SK-N-MC (cell line): ENCODE measurements at places on chromosomes 2 and 18.

DNA sequence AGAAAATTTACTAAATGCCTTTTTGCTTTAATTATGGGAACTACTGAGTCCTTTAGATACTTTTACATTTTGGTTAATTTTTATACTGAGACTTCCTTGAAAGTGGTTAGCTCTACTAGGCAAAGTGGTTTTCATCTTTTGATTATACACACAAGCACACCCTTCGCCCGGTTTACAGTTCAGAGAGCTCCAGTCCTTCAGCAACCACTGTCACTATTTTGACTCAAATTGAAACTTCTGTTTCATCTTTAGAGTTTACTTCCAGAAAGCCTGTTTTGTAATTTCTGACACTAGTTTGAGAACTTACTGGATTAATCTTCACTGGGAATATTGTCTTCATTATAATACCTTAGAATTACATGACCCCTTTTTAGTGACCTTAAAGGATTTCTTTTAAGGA is 140.3 kb upstream of the FOSL2 start:
- DNase-seq = no peak

DNA sequence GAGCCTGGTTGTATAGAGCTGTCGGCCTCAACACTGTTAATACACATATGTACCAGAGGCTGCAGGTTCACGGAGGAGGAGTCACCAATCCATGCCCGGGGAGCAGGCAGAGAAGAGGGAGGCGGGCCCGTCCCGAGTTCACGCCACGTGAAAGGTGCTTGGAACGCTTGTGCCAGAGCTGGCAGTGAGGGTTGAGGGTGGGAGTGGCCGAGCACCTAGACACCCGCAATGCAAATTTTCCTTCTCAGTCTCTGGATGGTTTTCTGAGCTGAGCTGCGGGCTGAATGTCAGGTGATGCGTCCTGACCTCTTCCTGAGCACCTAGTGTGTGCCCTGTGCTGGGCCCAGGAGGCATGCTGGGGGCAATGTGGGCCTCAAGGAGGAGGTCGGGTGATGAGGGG is 52.2 kb downstream of the ODC1 start:
- DNase-seq = no peak

DNA sequence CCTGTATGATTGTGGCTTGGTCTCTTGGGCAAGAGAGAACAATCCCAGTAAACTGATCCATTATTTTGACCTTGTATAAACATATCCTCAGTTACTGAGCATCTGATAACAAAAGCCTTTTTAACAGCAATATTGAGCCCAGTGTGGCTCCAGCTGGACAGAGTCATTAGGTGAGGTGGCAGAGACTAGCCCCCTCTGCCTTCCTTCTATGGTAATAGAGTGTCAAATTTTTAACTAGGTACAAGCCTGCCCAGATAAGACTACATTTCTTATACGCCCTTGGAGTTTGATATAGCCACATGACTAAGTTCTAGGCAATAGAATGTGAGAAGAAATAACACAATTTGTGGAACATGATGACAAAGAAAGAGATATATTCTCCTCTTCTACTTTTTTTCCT is 56.2 kb downstream of the HNMT start:
- DNase-seq = no peak

DNA sequence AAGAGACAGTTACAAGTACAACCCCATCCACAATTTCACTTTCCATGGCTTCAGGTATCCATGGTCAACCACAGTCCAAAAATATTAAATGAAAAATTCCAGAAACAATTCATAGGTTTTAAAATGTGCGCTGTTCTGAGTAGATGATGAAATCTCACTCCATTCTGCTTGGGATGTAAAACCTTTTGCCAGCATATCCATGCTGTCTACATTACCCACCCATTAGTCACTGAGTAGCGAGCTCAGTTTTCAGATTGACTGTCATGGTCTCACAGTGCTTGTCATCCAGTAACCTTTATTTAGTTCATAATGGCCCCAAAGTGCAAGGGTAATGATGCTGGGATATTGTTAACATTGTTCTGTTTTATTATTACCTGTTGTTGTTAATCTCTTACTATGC is 40.5 kb downstream of the SMAD4 start:
- no peak for DNase-seq

- DNase-seq = no peak
Observed at GRCh38 chr2:76448956-76449355, 738.2 kb upstream of the GCFC2 start.

DNA sequence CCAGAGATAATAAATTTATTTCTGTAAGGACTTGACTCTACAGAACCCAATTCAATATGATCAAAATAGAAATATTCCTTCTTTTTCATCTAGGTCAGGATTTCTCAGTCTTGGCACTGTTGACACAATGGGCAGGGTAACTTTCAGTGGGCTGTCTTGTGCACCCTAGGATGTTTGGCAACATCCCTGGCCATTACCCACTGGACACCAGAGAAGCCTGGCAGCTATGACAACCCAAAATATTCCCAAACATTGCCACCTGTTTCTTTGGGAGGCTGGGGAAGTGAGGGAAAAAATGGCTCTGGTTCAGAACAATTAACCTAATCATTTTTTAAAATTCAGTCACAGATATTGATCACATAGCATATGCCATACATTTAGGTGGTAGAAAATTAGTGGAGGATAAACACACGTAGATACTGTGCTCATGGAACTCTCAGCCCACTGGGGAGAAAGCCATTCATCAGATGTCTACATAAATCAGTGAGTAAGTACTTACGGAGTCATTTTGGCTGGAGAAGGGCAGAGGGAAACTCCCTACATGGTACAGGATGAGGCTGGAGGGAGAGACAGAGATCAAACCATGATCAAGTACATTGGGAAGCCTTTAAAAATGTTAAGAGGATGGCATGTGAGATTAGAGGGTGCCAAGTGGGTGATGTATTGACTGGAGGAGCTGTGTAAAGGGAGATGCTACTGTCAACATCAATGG is 718 bp upstream of the TNP1 start:
- no peak for DNase-seq

- DNase-seq = no peak
Observed at GRCh38 chr2:165472922-165473321, 3.4 kb downstream of the CSRNP3 start.

DNA sequence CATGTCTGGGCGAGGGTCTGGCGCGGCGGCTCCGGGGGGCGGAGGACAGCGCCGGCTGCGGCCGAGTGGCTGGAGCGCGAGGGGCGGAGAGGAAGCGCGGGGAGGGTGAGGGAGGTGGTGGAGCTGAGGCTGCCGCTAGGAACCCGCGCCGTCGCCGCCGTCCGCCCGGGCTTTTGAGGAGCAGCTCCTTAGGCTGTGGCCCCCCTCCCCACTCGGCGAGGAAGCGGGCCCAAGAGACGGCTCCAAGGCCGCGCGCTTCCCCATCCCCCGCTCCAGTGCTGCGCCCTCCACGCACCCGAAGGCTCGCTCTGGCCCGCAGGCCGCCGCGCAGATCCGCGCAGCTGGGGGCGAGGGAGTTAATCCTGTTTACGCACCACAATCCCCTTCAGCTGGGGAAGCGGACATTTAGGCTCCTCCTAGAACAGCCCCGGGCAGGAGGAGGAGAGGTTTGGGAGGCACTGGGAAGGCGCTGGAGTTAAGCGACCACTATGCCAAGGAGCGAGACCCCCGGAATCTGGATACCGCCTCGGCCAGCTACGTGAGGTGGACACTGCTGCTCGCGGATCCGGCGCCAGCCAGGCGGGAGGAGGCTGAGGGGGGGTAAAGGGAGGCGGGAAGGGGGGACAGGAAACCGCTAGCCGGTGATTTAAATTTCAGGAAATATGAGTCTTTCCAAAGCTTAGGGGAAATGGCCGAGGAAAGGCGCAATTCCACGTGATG is at the start of gene CNRIP1:
CNRIP1 (minus strand) TSS at position 552 of the 720 bp plus-strand sequence; CDS start at position 3, 549 bp downstream.
- no peak for DNase-seq

GRCh38 chr18:11760498-11761167 is 71.6 kb downstream of the GNAL start:
- no peak for DNase-seq

DNA sequence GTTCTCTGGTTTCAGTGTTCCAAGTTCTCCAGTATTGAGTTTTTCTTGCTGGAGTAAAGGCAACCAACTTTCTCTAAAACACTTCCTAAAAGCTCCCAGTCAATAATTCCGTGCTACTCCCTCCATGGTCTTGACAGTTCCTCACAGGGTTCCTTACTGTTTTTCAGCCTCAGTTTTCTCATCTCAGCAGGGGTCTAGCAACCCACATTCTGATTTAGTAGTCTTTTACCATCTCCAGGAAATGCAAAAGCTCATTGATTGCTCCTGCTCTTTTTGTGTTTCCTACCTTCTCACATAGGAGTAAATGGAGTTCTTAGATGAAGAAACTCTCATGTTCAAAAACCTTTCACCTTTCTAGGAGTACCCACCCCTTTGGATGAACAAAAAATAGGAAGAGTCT is 978.8 kb upstream of the POU3F3 start:
- no peak for DNase-seq

- no peak for DNase-seq
Observed at GRCh38 chr2:11656671-11657101, 13.3 kb downstream of the NTSR2 start.

- DNase-seq = no peak
Observed at GRCh38 chr2:204901591-204901990, 356.3 kb downstream of the PARD3B start.

DNA sequence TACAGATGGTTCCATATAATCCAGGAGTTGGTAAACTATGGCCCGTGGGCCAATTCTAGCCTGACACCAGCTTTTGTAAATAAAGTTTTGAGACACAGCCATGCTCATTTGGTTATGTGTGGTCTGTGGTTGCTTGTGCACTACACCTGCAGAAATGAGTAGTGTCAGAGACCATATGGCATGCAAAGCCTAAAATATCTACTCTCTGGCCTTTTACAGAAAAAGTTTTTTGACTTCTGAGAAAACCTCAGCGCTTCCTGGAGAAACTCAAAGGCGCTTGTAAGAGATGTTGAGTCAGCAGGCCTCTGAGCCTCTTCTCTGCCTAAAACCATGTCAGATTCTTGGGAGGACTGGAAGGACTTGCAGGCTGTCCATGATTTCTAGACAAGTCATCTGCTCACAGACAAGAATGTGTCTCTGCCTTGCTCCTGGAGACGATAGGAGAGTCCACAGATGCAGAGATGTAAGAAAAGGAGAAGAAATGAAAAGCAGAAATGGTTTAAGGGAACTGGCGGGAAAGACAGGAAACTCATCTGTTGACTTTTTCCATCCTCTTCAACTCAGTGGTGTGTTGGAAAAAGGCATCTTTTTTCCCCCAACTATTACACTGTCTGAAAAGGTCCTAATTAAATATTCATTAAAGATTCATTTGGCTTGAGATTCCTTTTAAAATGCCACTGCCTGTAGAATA is 5.2 kb downstream of the TTC39C start:
- DNase-seq = no peak

GRCh38 chr18:45014047-45014501 is 333.4 kb downstream of the SETBP1 start:
- no peak for DNase-seq

DNA sequence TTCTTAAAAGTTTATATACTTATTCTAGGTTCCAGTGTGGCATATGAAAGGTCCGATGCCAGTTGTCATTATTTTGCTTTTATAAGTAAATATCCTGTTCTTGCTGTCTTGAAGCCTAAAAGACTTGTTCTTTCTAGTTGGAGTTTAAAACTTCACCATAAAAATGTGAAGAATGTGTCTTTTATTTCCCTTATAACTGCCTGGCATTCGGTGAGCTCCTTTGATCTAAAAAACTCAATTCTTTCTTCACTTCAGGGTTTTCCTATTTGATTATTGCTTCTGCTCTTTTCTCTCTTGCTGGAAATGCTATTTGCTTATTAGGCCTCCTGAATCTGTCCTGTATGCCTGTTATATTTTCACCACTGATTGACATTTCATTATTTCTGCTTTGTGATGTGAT is 51.6 kb downstream of the TSPYL6 start:
- no peak for DNase-seq

GRCh38 chr2:218261423-218262236 is 815 bp downstream of the GPBAR1 start:
- no peak for DNase-seq

GRCh38 chr2:9765611-9766531 is 77.4 kb upstream of the TAF1B start:
- DNase-seq = no peak

GRCh38 chr2:214796911-214797310 is 12.6 kb downstream of the BARD1 start:
- no peak for DNase-seq

DNA sequence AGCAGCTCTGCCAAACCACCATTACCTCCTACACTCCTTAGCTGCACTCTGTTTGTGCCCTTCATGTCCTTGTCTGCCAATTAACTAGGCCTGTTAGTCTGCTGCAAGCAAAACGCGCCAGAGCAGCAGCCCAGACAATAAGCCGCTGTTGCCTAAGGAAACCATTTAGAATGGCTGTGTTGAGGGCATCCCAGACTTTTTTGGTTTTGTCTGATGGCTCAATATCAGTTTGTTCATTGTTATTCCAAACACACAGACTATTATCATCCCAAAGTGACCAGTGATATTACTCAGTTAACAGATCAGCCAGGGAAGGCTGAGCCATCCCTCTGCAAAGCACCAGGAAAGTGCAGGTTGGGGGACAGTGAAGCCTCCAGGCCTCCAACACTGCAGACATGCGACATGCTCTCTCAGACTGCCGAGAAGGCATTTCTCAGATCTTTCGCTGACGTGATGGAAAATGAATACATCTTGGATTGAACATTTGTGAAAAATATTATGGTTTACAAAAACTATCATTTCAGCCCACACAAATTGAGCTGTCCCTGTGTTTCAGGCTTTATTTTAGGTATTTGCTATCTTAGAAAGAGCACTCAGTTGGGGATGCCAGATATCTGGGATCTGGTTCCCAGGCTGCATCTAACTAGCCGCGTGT is 182.0 kb upstream of the HNRNPA3 start:
- peak; percentile 40 for DNase-seq

DNA sequence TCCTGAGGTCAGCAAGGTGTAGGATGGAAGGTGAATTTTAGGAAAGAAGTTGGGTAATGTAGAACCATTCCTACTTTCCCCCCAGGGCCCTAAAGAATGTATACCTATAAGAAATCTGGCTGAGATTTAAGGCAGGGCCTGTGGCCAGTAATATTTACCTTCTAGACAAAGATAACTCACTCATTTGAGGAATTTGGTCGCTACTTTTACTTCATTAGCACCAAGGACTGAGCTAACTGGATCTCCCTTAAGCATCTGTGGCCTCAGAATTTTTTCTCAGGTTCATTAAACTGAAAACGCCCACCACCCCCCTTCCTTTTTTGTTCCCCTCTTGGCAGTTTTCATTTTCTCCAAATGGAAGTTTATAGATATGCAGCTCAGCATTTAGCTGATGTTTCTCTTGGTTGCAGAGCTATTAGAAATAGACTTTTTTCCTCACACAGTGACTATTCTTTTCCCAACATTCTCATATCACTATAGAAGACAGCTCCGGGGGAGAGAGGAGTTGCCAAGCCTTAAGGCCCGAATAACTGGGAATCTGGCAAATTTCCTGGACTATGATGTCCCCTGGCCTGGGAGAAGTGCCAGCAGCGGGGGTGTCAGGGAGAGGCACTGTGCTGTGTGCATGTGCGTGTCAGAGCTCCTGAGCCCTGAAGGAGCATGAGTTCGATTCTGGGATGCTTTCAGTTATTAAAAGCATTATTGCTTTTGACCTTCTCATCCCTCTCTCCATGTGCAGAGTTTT is 310.9 kb downstream of the PRKCE start:
- no peak for DNase-seq
